ENCODE measurements at places on chromosomes 12 and 14.
A peak's percentile ranks its signal among the peaks of the same experiment; 100 is the strongest.

GRCh38 chr14:20116748-20117147, 6.2 kb downstream of the OR4K17 start:
- no peak for DNase-seq

DNA sequence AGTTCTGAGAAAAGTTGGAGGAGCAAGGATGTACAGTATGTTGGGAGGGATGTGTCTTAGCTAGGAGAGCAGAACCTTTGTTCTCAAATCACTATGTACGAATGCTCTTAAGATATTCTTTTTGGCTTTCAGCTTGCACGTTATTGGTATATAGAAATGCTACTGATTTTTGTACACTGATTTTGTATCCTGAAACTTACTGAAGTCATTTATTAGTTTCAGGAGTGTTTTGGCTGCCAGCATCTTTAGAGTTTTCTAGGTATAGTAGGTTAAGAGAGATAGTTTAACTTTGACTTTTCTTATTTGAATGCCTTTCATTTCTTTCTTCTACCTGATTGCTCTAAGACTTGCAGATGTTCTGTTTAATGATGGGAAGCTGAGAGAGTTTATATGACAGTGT, 442.8 kb upstream of the FBXO33 start:
- DNase-seq = no peak

GRCh38 chr12:25266497-25266896, 15.8 kb upstream of the KRAS start:
- no peak for DNase-seq

GRCh38 chr12:52407918-52408317, 1.8 kb upstream of the KRT82 start:
- DNase-seq = no peak

GRCh38 chr12:50234347-50234746, 49.0 kb downstream of the LIMA1 start:
- DNase-seq = no peak

DNA sequence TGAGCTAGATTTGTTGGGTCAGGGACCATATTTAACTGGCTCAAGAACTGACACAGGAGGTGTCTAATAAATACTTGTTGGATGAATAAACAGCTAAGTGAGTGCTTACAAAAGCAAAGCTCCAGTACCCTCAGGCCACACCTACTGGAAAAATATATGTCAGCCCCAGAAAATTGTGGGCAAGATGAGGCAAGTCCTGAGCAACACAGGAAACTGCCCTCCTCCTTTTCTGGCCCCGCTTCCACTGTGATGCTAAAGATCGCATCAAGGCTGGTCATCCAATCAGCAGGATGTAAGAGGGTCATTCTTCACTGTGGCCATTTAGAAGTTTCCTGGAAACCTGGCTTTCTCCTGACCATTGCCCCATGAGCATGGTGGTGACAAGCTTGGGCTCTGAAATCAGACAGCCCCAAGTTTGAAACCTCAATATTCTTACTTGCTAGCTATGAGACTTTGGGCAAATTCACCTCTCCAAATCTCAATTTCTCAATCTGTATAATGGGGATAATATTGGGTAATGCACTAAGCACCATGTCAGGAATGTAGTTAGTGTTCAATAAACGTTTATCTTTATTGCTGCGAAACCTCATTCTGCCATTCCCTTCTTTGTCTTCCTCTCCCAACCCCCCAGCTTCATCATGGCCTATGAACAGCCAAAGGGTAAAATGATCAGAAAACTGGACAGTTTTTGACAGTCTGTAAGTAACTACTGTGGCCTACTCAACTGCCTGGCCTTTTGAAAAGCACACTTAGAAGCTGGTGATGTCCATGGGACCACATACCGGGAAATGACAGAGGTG, 139.3 kb upstream of the PZP start:
- DNase-seq = no peak

DNA sequence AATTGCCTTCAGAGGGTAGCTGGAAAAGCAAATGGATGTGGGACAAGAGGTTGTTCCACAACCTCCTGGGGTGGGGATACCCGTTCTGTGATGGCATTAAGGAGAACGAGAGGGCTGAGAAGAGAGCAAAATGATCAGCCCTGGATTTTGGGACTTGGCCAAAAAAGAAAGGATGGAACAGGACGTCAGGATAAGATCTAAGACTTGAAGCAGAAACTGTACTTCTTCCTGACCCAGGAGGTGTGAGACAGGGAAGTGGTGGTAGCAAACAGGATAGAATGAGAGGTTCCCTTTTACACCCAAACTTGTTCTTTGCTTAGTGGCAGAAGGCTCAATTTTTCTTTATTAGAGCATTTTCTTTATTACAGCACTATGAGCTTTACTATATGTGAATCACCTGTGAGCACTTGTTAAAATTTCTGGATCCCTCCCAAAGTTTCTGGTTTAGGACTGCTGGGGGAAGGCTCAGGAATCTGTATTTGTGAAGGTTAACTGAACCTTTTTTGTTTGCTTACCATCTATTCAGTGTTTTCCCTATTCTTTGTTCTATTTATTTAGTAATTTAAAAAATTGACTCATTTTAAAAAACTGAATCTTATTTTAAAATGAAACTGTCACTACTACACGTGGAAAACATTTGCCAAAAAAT, 59.2 kb downstream of the ERC1 start:
- DNase-seq = no peak

DNA sequence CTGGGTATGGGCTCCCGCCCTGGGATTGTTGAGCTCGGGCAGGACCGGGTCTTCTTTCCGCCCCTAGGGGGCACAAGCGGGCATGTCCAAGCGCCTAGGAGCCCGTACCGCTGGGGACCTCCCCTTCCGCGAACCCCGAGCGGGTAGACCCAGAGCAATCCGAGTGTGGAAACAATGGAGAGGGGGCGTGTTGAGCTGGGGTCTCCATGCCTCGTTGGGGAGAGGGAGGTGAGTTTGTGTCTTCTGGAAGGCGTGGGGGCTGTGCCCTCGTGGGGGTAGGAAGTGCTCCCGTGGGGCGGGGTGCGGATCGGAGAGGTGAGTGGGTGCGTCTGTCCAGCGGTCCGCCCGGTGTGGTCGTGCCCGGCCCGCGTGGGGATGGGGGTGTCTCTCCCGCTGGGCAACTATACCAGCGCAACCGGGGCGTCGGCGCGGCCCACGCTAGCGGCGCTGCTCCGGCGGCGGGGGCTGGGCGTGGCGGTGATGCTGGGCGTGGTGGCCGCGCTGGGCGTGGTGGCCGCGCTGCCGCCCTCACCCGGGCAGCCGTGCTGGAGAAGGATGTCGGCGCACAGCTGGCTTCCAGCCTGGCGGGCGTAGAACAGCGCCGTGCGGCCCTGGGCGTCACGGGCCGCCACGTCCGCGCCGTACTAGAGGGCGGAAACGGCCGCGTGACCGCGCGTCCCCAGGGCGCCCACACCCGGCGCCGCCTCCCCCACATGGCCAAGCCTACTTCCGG, 12.2 kb downstream of the AGAP2 start:
- DNase-seq = no peak

- DNase-seq = no peak
Observed at GRCh38 chr12:106245767-106246166, 2.1 kb downstream of the CKAP4 start.

- DNase-seq = no peak
Observed at GRCh38 chr14:105043641-105044040, 21.6 kb downstream of the GPR132 start.

DNA sequence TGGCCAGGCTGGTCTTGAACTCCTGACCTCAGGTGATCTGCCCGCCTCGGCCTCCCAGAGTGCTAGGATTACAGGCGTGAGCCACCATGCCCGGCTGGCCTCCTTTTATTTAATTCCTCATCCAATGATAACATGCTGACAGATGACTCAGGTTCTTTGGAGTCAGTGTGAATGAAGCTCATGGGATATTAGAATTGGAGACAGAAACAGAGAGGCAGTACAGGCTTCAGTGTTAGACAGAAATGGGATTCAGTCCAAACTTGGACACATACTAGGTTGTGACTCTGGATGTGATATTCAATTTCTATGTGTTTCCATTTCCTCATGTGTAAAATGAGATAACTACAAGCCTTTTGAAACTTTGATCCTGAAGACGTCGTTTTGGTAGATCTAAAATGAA, 47.3 kb downstream of the PDE3A start:
- DNase-seq = no peak

DNA sequence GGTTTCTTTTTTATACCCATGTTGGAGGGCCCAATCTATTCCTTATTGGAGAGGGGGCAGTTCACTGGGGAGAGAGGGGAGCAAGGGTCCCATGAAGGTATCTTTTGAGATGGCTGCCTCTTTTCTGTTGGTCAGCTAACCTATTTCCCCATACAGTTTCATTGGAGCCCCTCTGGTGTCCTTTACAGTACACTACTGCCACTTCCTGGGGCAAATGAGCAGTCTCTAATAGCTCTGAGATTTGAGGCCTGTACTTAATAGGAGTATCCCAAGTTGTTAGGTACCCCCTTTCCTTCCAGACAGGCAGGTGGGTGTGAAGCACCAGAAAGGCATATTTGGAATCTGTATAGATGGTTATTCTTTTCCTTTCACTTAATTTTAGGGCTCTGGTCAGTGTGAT, 41.3 kb upstream of the RNU6-8 start:
- DNase-seq = no peak

GRCh38 chr12:751999-752694, at the start of gene WNK1:
Gene WNK1 (plus strand): TSS chr12:752579. CDS start chr12:753566, 987 bp downstream.
- peak; percentile 96 for DNase-seq

- DNase-seq = no peak
Observed at GRCh38 chr12:120579179-120579578, 2.0 kb downstream of the POP5 start.

- no peak for DNase-seq
Observed at GRCh38 chr12:18690653-18691052, 47.2 kb downstream of the PLCZ1 start.

GRCh38 chr12:68175557-68176061, 16.1 kb upstream of the IFNG start:
- DNase-seq = peak; percentile 33

DNA sequence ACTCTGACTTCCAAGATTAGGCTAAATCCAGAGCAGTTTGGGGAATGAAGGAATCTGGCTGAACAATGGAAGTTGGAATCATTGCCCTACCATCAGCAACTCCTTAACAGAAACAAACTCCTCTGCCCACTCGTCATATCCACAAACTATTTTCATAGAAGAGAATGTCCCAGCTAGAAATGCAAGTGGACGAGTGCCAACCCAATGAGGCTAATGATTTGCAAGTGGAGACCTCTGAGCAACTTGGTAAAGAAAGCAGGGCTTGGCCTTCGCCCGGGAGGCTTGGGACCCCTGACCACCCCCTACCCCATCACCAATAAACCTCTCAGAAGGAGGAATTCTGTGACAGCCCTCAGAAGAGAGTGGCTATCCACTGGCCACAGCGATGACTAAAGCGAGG, 40.0 kb upstream of the DDX11 start:
- no peak for DNase-seq

DNA sequence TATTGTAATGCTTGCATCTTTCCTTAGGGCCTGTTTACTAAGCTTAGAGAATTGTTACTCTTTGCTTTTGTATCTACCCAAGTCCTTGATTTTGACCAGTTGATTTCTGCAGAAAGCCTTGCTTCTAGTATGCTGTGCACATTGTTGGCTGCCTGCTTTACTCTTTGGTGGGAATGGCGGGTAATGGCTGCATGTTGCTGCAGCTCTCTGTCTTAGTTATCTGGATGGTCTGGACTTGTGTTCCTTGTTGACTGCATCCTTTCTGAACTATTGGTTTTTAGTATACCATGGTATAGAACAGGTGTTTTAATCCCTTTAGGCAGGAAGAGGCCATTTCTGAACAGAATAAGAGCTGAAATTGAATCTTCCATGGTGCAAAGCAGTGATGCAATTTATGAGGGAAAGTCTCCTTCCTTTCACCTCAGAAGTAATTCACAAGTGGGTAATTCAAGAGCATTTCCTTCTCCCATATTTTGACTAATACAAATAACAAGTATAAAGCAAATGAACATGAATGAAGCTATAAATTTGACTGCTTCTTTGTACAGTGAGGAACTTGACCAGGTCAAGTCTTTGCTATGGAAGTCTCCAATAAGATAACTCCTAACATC, 466.4 kb downstream of the NPAS3 start:
- DNase-seq = no peak

- DNase-seq = no peak
Observed at GRCh38 chr14:69375182-69375581, 22.9 kb downstream of the ERH start.

GRCh38 chr12:75366629-75367028, 24.3 kb upstream of the GLIPR1L2 start:
- no peak for DNase-seq

GRCh38 chr12:89156862-89157262, 195.4 kb downstream of the DUSP6 start:
- DNase-seq = no peak

- DNase-seq = no peak
Observed at GRCh38 chr12:10234562-10234961, 21.9 kb downstream of the GABARAPL1 start.

GRCh38 chr14:54207476-54208462, 189.0 kb upstream of the CDKN3 start:
- DNase-seq = no peak

DNA sequence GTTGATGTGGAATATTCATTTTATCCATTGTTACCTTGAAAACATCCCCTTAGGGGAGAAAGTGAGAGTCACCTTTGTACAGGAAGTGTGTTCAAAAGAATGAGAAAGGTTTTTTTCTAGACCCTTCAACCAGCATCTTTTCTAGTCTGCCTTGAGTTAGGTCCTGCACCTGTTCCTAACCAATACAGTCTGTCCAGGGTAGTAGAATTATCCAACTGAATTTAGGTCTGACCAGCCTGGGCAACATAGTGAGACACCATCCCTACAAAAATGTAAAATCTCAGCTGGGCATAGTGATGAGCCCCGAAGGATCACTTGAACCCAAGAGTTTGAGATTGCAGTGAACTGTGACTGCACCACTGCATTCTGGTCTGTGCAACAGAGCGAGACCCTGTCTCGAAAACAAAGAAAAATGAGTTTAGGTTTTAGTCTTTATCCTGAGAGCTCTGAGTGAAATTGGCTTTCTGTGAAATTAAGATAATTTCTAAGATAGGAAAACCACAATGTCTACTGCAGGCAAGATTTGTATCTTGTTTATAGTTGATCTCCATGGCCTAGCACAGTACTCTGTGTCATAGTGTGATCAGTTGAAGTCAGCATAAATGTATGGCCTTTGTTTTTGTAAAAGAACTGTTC, 25.2 kb downstream of the ARHGAP5 start:
- DNase-seq = no peak

- DNase-seq = no peak
Observed at GRCh38 chr12:65464930-65465329, 186.4 kb downstream of the MSRB3 start.

GRCh38 chr12:5060958-5061357, 17.3 kb downstream of the KCNA5 start:
- DNase-seq = no peak

- no peak for DNase-seq
Observed at GRCh38 chr12:85653731-85654455, 182.3 kb downstream of the RASSF9 start.

DNA sequence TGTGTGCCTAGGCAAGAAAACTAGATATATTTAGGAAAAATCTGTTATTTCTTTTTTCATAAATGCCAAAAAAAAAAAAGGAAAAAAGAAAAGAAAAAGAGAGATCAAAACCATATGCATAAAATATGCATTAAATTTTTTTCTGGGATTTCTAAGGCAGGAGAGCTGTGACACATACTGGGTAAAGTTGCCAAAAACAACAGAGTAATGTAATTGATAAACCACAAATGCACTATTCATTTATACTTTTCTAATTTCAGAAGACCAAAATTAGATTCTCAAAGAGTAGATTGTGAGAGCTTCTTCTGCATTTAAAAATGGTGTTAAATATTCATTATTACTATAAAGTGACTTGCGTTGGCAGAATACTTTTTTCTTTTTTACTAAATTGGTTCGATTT, 673.8 kb upstream of the MGAT4C start:
- no peak for DNase-seq

- no peak for DNase-seq
Observed at GRCh38 chr12:51906430-51907082, 748 bp upstream of the ACVRL1 start.

GRCh38 chr12:38445040-38445439, 128.5 kb downstream of the ALG10B start:
- no peak for DNase-seq

Measured in stimulated activated CD8-positive, alpha-beta memory T cell treated with anti-CD3 and anti-CD28 coated beads, Interleukin-2, amount 100 ng/mL, for 48 hours (primary cell).